ENCODE measurements at places on chromosomes 5 and 9. TPM values are rescaled to one million over a fixed set of nuclear protein-coding genes. Genes with fewer than 3 reads are reported as not detected.

- H3K4me1 ChIP-seq = no peaks in the 10 kb centered on the region
- H3K27me3 ChIP-seq = no peaks in the 10 kb centered on the region
- H3K27ac ChIP-seq = no peak overlapping the region
- H3K36me3 ChIP-seq = no peaks in the 10 kb centered on the region
Observed at GRCh38 chr5:77893225-77893860, 117.2 kb upstream of the TBCA start.

GRCh38 chr5:98556712-98557111, 216.8 kb upstream of the RGMB start:
- no peak overlapping the region for H3K4me3 ChIP-seq
- H3K27ac ChIP-seq = no peak overlapping the region
- DNase-seq = no peak
- no peaks in the 10 kb centered on the region for H3K4me1 ChIP-seq

Gene ISCA1
- total RNA-seq = 38.7 TPM

Gene PDLIM4
- 59.4 TPM for total RNA-seq

Gene COL27A1
- total RNA-seq = 3.3 TPM

Gene PTAR1
- 68.5 TPM for total RNA-seq

All from esophagus muscularis mucosa (tissue), 4 donors.